ENCODE measurements at places on chromosomes 1 and 21.

- DNase-seq: no peak
Measured at GRCh38 chr1:30984991-30985503, 76.5 kb upstream of the SDC3 start.

DNA sequence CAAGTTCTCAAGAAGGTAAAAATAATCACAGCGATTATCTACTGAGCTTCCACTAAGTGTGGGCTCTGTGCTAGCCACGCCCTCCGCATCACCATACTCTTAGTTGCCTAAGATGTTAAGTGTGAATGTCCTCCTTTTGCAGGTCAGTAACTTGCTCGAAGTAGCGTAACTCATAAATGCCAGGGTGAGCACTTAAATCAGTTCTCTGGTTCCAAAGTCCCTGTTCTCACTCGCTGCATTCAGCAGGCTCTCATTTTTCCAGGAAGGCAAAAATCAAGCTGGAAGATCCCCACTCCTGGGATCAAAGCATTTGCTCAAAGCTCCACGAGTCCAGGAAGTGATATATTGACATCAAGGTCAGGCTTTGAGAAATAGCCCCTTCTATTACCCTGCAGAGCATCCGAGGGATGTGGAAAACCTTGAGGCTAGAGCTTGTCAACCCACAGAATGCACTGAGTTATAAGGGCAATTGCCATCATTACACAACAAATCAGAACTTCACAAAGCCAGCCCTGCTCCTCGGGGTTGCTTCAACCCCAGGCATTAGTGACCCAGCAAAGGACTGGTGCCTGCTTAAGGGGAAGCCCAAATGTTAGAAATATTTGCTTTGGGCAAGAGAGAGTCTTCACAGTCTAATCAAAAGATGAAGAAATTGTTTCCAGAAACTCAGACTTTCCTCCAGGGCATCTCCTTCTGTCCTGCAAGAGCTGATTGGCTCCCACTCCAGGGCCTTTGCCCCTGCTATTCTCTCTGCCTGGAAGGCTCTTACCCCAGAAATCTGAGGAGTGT lies 19.5 kb downstream of the SLC30A1 start:
- DNase-seq: no peak

DNA sequence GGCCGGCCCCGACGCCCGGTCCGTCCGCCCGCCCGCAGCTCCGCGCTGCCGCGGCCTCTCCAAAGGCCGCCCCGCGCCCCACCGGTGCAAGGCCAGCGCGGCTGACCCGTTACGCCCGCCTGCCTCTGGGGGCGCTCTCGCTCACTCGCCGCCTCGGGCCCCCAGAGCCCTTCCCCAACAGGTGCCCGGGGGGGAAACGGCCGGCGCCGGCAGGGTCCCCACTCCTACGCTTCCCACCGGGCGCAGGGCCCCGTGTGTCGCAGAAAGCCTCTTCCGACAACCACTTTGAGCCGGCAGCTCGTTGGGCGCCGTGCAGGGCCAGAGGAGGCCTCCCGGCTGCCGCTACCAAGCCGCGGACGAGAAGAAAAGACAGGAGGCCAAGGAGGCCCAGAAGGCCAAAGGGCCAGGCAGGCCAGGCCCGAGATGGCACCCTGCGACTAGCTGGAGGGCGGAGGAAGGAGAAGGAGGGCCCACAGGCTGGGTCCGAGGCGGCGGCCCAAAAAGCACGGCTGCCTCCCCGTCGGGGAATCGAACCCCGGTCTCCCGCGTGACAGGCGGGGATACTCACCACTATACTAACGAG lies 64.9 kb upstream of the FCGR2A start:
- DNase-seq: no peak

DNA sequence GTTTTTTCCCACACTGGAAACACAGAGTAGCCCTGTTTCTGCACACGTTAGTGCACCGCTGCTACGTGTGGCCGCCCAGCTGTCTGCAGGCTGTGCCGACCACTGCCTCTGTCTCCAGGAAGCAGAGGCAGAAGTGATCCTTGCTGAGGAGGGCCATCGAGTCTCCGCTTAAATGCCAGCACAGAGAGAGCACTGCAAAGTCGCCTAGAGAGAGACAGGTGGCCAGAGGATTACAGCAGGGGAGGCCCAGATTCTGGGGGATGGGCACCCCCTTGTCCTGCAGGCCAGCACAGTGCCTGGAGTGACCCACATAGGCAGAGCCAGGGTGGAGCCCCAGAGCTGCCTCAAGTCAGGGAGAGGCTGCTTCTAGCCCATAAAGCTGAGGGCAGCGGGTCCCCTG lies 6.1 kb downstream of the TPRG1L start:
- DNase-seq: no peak

GRCh38 chr1:90969241-90969640 lies 52.6 kb downstream of the ZNF644 start:
- DNase-seq: no peak

GRCh38 chr1:58356402-58356801 lies 190.1 kb downstream of the OMA1 start:
- no peak for DNase-seq

GRCh38 chr1:46547481-46548383 lies 3.7 kb downstream of the KNCN start:
- DNase-seq: no peak

- DNase-seq: no peak
Measured at GRCh38 chr1:40742363-40743061, 41.1 kb upstream of the KCNQ4 start.

DNA sequence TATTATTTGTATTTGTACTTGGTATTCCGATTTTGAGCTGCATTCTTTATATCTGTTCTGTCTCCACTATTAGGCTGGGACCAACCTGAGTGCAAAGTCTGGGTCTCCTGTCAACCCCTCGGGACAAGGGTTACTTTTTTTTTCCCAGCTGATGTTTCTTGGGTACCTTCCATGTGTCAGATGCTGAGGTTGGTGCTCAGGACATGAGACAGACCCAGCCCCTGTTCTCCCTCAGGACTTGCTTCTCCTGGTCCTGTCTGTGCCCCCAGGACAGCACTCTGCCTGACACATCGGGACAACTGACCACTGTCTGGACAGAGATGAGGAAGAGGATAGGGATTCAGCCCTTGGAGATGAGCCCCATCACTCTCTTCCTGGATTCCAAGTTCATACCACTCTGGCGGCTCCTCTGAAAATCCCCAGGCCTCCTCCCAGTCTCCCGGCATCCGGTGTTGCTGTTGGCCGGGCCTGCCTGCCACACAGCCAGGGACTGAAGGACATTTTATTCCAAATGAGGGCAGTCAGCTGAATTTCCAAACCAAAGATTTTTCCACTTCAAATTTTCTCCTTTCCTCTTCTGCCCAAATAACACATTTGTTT lies 55.6 kb upstream of the FMOD start:
- no peak for DNase-seq
